AG09309 (cell line): ENCODE measurements at places on chromosomes 11 and 22.

- DNase-seq: no peak
Measured at GRCh38 chr22:47333625-47334024, 571.2 kb downstream of the TBC1D22A start.

- DNase-seq: peak; percentile 44
Measured at GRCh38 chr11:130522284-130522961, 74.0 kb downstream of the ADAMTS15 start.

DNA sequence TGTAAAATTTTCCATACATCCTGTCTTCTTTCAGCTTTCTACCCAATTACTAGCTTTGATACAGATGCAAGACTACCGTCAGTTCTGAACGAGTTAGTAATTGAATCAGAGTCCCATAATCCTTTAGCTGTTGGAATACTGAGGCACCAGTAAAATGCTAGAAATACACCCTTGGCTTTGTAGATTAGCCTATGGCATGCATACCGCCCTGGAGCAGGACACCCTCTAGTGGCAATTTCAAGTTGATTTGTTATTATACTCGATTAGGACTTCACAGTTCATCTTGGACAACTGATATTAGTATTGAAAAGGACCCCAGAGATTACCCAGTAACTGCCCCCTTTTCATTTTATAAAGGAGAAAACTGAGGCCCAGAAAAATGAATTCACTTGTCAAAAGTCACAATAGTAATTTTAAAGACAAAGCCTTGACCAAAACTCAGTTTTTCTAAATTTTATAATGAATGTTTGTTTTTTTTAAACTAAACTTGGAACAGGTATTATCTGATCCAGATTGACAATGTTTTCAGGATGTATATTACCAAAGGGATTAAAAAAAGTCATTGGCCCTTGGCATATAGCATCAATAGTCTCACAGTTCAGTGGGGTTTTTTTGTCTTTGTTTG, 72.6 kb downstream of the HIPK3 start:
- peak; percentile 34 for DNase-seq

DNA sequence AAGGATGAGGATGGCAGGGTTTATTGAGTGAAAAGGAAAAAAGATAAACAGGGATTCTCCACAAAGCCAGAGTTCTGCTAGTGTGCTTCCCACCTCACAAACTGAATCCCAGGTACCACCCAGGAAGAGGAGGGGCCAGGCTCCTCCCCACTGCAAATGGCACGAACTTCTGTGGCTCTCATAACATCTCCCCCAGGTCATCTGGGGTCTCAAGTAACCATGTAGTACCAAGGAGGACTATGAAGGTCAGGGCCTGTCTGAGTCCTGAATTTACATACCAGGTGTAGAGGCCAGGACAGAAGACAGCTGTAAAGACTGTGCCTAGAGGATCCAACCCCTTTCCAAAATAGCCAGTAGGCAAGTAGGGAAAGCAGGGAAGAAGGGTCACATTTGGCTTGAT, 25.7 kb upstream of the GNAZ start:
- no peak for DNase-seq

DNA sequence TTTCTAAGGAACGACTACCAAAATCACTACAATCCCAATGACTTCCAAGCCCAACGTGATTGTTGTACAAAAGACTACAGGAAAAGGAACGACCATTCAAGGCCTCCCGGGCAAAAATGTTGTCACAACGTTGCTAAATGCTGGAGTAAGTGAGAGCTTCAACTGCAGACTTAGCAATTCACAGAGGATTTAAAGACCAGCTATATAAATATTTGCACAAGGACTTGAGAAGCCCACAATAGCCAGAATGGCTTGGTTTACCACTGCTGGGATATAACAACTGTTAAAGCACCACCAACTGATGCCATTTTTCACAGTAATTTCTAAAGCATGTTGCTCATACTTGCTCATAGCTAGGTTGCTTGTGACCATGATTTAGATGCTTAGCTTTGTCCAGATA, 78.3 kb downstream of the EMSY start:
- no peak for DNase-seq

- no peak for DNase-seq
Measured at GRCh38 chr11:68325907-68326220, 13.5 kb downstream of the LRP5 start.

DNA sequence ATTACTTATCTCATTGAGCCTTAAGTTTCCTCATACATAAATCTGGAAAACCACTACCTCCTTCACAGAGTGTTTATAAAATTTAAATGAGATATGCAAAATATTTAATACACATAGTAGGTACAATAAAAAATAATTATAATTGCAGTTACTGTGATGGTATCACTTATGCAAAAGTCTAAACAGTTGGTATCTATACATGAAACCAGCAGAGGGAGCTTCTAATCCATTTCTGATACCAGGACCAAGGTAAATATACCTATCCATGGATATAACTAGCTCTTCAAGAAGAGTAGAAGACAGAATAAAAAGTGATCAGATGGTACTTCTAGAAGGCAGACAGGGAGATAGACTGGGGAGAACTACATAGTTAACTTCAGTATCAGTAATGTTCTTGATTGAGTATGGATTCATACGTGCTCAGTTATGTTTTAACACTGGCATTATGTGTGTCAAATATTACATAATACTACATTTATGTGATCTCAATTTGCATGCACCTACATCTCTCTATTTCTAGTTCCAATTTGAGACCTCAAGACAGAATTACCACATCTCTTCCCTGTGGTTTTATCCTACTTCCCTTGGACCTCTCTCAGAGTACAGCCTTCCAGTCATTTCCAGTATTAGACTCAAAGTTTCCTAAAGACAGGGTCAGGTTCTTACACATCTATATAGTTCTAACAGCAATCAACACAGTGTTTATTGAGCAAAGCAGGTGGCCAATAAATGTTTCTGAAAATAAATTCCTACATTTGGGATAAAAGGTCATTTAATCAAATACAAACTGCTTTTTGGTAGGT, 13.7 kb upstream of the TSG101 start:
- no peak for DNase-seq

GRCh38 chr22:25628494-25628893, 64.0 kb downstream of the GRK3 start:
- DNase-seq: no peak

- peak; percentile 95 for DNase-seq
Measured at GRCh38 chr11:12066799-12067508, 43.4 kb upstream of the MICAL2 start.
